ENCODE measurements at places on chromosomes 7 and 10.
A peak's percentile ranks its signal among the peaks of the same experiment; 100 is the strongest.

- no peak for DNase-seq
These were observed 230.9 kb downstream of the MAD1L1 start for GRCh38 chr7:2001601-2002442.

DNA sequence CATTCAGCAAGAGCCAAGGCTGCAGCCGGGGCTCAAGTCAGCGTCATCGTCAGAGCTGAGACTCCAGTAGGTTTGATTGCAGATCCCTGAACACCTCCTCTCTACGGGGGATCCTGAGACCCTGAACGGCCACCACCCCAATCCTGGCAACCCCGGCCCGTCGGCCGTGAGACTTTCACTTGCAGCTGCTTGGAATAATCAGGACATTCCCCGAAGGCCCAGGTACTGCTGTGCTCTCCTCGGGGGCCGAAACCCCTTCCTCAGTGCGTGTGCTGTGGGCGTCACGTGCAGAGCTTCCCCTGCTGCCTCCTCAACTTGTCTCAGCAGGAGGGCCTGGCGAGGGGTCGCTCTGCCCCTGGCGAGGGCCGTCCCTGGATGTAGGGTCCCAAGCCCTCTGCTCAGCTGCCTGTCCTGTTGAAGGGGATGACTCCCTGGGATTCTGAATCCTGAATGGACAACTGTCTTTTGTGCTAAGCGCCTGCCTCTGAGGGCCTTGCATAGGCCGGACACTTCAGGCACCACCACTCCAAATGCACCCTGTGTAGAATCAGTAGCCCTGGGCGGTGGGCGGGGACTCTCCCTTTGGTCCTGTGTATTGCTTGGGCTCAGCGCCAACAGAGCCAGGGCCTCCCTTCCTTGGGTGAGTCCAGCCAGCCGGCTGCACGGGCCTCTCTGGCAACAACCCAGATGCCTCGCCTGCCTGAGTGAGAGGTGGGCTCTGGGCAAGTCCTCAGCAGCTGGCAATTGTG lies 63.8 kb upstream of the EBF3 start:
- DNase-seq = no peak

- DNase-seq = no peak
These were observed 92.9 kb downstream of the AHR start for GRCh38 chr7:17391366-17391765.

DNA sequence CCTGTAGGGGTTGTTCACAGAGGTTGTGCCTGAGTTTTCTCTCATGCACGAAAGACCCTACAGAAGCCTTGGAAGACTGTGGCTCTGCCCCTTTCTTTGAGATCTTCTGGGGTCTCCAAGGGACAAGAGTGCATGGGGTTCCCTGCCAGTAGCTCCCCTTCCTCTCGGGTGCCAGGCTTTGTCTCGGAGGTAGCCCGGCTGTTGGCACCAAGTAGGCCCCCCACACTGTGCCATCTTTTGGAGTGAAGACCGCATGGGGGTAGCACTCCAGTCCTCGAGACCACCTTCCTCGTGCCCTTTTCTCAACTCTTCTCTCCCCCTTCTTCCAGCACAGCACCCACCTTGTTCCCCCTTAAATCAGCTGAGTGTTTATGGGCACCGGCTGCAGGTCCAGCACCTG lies 41.6 kb downstream of the OAT start:
- no peak for DNase-seq

GRCh38 chr7:3895341-3896116 lies 594.5 kb downstream of the SDK1 start:
- DNase-seq = no peak

- DNase-seq = no peak
These were observed 40.3 kb downstream of the TSPAN15 start for GRCh38 chr10:69491611-69492010.

- DNase-seq = no peak
These were observed 13.2 kb upstream of the GDF10 start for GRCh38 chr10:47286591-47287315.

- DNase-seq = no peak
These were observed 96.5 kb downstream of the AOAH start for GRCh38 chr7:36627836-36628235.

- no peak for DNase-seq
These were observed 586.3 kb upstream of the ANKRD30A start for GRCh38 chr10:36538953-36539586.

DNA sequence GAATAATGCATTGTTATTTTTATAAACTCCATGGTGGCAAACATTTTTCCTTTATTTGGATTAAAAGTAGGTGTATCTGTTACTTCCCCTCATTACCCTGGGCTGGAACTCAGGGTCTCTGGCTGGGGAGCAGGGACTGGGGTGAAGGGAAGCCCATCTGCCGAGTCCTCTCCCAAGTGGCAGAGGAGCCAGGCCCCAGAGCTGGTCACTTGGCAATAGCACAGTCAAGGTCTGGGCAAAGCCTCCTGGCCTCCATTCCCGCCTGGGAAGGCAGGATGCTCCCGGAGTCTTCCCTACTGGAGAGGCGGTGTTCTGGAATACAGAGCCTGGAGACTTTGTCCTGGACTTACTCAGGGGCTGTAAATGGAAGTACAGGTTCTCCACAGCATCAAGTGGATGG lies 76.2 kb downstream of the CDH23 start:
- no peak for DNase-seq

DNA sequence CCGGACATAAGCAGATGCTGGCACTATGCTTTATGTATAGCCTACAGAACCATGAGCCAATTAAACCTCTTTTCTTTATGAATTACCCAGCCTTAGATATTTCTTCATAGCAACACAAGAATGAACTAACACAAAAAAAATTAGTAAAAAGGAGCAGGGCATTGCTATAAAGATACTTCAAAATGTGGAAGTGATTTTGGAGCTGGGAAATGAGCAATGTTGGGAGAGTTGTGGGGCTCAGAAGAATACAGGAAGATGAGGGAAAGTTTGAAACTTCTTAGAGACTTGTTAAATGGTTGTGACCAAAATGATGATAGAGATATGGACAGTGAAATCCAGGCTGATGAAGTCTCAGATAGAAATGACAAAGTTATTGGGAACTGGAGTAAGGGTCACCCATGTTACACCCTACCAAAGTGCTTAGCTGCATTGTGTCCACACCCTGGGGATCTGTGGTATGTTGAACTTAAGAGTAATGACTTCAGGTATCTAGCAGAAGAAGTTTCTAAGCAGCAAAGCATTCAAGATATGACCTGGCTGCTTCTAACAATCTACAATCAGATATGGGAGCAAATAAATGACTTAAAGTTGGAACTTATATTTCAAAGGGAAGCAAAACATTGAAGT lies 24.2 kb downstream of the PNLIPRP3 start:
- DNase-seq = no peak

DNA sequence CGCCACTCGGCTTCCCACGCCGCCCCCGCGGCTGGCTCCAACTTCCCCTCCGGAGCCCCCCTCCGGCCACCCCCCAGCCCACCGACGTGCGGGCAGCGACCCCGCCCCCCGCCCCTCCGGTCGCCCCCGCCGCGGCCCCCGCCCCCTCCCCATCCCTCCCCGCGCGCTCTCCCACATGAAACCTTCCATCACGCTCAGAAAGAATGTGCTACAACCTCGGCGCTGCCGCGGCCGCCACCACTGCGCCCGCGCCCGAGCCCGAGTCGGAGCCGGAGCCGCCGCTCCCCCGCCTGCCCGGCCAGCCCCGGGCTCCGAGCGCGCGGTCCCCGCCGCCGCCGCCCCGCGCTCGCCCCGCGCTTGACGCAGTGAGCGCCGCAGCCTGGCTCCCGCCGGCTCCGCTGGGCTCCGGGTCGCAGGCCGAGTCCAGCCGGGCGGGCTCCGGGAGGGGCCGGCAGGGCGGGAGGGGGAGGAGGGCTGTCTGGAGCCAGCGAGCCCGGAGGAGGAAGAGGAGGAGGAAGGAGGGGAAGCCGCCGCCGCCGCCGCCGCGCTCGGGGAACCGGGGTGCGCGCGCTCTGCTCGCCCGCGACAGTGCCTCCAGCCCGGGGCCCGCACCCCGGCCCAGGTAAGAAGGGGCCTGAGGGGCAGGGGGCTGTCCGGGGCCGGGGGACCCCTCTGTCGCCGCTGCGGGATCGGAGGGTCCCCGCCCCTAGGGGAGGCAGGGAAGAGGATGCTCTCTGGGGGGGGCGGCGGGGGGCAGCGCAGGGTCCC lies 4.3 kb upstream of the ELFN1 start:
- no peak for DNase-seq

DNA sequence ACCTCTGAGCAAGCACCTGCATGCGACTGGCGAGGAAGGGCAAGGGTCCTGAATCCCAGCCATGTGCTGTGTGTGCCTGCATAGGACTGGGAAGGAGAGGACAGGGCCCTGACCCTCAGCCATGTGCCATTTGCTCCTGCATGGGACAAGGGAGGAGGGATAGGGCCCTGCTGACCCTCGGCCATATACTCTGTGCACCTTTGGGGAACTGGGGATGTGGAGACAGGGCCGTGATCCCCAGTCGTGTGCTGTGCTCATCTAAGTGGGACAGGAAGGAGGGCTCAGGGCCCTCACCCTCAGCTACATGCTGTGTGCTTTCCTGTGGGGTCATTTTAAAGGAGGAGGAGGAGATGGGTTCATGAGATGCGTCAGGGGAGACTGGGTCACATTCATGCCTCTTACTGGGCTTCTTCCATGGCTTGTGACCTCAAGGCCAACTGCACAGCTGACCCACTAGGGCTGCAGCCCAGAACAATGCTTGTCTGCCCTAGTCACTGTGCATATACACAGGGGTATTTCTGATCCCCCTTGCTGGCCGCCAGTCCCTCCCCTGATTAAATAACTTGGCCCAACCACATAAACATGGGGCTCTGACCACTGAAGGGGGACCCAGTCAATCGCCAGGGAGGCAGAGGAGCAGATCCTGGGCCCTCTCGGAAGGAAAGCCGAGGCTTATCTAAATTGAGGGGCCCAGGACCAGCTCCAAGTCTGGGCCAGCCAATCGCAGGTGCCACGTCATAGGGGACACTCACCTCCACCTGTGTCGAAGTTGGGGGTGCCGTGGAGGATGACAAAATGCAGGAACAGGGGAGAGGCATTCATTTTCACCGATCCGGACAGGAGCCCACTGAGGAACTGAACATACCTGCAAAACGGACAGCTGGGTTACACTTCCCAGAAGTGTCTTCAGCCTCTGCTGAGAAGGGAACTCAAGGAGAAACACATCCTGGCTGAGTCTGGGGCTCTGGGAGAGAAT lies 167.3 kb downstream of the TNS3 start:
- DNase-seq = no peak

DNA sequence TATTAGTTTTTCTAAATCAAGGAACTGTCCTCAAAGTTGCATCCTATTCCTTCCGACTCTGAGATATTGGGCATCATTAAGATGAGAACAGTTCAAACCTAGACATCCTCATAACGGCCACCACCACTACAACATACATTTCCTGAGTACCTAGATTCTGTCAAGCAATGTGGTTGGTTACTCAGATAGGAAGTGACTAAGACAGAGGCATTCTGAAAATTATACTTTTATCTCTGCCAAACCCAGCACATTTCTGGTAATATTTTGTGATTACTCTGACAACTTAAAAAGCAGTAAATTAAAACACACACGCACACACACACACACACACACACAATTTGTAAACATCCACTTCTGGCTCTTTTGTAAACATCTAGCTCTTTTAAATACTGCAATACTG lies 291.2 kb upstream of the MEOX2 start:
- DNase-seq = no peak

DNA sequence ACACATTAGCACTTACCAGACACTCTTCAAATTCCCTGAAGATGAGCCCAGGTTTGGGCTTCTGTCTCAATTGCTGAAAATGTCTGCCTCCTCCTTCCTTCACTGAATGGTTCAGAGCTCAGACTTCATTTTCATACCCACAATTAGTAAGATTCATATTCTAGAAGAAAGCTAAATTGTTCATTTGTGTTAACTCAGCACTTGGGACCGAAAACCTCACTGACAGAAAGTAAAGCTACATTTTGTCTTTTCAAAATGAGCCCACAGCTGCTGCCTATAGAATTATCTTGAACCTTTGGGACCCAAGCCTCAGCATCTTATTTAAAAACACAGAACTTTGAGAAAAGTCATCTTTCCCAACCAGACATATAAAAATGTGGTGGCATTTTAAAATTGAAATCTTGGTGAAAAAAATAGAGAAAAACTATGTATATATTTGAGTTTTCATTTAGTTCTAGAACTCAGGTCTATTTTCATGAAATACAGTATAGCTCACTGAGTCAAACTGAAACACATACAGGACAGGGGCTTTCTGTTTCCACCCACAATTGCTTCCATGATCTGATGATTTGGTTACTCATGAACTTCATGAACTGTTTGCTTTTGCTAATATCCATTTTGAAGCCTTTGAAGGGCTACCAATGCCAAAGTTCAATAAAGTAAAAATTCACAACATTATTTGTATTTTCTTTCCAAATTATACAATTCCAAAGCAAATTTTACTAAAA lies 119.1 kb upstream of the PFKP start:
- DNase-seq = peak; percentile 34

DNA sequence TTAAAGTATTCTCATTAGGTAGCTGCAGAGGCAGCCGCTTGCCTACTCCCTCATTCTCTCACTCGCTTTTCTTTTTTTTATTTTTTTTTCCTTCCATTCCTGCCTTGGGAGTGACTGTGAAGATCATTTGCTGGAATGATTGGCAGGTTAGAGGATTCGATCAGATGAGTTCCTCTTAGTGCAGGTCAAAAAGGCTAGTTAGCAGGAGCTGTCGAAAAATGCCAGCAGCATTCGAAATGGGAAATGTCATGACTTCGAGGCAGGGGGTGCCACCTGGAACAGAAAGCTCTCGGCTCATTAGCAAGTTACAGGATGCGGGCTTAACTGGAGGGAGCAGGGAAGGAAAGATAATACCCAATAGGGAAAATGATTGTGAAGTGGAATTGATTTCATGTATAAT lies 137.5 kb upstream of the FZD1 start:
- no peak for DNase-seq

DNA sequence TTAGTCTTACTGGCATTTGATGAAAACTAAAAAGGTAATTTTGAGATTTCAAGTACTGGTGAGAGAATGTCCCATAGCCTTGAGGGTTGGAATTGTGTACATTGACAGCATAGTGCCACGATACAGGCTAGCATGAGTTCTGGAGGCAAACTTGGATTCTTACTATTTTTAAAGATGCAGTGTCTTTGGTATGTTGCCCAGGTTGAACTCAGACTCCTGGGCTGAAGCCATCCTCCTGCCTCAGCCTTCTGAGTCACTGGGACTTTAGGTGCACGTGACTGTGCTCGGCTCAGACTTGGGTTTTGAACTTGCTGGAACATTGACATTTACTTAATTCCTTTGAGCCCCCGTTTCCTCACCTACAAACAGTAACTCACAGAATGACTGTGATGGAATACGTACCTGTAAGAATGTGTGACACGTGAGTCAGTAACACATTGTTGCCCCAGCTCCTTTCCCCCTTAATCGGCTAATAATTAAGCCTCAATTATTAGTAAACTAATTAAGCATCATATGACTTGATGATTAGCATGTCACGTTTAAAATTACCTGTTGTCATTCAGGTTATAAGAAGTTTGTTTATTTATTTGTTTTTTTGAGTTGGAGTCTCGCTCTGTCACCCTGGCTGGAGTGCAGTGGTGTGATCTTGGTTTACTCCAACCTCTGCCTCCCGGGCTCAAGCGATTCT lies 10.6 kb downstream of the DNAJB6 start:
- DNase-seq = no peak

DNA sequence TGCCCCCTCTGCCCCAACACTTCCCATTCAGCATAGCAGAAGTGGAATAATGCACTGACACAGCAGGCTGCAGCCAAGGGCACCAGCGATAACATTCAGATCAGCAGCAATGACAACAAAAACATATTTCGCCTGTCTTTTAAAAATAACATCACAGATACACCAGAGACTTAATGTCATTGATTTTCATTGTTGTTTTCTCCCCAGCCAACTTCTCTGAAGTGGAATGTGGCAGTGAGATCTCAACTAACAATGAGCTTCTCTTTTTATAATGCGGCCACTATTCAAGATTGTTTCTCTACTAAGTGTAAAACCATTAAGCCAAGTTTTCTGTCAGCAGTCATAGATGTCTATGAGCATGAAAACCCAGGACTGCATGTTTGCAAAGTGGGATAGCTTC lies 158.2 kb upstream of the TMEM229A start:
- no peak for DNase-seq
